ENCODE measurements at places on chromosomes 12 and 14.

DNA sequence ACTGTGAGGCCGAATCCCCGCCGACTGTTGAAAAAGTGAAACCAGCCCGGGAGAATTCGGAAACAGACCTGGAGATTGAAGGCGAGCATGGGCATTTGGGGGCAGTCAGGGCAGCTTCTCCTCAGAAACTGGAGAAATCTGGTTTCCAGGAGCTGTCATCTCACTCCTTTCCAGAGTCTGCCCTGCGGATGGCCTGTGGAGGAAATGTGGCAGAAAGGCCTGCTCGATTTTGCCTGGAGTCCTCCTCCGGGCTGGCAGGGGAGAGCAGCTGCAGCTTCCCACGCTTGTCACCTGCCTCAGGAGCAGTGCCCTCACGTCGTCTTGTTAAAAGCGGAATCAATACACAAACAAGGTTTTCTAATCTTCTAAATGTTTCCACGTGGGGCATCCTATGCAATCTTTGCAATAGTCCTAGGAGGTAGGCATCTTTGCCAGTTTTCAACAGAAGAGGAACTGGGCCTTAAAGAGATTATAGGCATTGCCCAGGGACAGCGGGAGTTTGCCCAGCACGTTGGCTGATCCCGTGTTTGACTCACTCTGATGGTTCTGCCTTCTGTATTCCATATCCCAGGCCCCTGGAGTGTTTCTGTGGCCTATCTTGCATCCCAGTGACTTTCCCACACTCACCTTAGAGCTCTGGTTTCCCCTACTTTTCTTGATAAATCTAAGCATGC is 2.3 kb downstream of the LRRC74A start:
- DNase-seq = no peak

DNA sequence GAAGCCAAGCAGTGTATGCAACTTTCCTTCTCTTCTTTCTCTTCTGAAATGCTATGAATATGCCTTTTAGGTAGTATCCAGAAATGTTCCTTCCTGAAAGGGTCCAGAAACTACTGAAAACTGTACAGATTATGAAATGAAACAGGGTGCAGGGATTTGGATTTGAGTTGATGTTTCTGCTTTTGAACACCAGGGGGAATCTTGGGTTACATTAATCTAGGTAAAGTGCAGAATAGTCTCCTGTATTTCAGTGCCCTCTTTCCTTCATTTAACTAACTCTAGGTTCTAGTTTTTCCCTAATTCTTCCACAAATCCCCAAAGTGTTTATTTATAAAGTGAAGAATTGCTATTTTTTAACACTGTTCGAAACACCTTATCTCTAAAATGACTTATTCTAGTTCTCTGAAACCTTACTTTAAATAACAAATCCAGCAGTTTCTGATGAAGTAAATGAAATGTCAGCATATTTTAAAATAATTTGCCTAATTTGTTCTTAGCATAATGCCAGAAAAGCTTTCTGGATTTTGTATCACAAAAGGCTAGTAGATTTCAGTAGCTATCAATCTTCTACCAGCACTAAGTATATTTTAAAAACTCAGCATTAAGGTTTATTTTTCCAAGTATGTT is 111.9 kb downstream of the LRRK2 start:
- no peak for DNase-seq

DNA sequence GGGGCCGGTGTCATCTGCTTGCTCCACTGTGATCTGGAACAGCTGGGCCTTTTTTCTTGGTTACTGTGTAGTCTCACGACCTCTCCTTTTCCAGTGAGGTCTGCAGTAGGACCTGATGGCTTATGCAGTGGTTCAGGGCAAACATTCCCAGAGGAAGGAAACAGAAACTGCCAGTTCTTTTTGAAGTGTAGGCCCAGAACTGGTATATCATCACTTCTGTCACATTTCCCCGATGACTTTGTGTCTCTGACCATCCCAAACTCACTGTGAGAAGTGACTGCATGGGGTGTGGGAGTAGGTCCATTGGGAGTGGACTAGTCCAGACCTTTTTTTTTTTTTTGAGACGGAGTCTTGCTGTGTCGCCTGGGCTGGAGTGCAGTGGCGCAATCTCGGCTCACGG is 38.4 kb downstream of the RCOR1 start:
- no peak for DNase-seq

DNA sequence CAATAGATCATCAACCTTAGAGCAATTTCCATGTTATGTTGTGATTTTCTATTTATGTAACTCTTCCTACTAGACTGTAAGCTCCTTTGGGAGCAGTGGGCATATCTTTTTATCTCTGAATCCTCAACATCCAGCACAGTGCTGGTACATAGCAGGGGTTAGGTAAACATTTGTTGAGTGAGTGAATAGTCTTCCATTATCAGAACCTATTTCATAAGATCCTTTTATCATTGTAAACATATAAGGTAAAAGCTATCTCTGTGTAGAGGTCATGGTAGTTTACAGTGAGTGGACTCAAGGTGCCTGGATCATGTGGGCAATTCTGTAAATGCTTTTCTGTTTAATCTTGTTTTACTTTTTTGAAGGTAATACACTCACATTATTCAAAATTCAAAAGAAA is 15.1 kb downstream of the FKBP11 start:
- no peak for DNase-seq

- no peak for DNase-seq
These were observed 9.9 kb upstream of the WNT5B start for GRCh38 chr12:1619159-1619558.

DNA sequence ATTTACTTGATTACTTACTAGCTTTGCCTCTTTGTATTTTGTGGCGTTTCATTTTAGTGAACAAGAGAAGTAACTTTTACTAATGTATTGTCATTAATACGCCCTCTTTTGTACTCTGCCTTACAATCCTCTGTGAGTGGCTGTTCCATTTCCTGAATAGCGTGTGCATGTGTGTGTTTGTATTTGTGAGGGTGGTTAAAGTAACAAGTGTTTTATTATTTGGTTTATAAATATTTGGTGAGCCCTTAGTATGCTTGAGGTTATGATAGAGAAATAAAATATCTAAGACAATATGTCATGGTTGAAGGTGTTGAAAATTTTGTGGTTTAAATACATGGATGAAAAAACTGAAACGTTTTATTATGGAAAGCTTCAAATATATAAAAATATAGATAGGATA is 71.7 kb upstream of the REP15 start:
- DNase-seq = no peak

DNA sequence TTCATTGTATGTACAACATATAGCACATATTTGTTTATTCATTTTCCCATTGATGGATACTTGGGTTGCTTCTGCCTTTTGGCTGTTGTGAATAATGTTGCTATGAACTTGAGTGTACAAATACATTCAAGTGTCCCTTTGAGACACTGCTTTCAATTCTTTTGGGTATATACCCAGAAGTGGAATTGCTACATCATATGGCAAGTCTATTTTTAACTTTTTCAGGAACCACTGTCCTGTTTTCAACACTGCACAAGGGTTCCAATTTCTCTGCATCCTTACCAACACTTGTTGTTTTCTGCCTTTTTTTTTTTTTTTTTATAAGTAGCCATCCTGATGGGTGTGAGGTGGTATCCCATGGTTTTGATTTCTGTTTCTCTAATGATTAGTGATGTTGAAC is 15.9 kb downstream of the RBMS2 start:
- DNase-seq = no peak

- no peak for DNase-seq
These were observed 370.2 kb downstream of the DPF3 start for GRCh38 chr14:72523424-72524294.

GRCh38 chr12:105831372-105831771 is 307.4 kb downstream of the NUAK1 start:
- no peak for DNase-seq

DNA sequence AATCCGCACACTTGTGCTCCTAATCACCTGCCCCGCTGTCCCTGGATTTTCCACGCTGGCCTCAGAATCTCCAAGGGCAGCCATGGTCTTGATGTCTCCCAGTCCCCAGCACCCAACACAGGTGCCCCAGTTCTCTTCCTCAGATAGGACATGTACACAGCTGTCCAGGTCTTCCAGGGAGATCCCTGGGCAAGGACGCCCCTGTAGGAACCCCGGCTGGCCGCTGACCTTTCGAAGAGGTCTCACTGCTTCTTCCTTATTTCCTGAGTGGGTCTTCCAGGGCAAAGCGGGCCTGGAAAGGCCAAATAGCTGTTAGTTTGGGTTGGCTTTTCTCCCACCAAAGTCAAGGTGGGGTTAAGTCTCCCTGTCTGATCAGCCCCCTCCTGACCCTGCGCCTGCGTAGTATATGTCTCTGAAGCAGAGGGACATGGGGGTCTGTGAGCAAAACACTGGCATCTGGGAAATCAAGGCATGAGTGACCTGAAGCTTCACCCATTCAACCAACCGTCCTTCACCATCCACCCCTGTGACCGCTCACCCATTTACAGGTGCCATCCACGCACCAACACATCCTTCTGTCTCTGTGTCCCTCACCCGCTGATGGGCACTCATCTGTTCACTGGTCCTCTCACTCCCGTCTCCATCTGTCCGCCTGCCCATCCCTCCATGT is 4.6 kb downstream of the BEGAIN start:
- DNase-seq = no peak

DNA sequence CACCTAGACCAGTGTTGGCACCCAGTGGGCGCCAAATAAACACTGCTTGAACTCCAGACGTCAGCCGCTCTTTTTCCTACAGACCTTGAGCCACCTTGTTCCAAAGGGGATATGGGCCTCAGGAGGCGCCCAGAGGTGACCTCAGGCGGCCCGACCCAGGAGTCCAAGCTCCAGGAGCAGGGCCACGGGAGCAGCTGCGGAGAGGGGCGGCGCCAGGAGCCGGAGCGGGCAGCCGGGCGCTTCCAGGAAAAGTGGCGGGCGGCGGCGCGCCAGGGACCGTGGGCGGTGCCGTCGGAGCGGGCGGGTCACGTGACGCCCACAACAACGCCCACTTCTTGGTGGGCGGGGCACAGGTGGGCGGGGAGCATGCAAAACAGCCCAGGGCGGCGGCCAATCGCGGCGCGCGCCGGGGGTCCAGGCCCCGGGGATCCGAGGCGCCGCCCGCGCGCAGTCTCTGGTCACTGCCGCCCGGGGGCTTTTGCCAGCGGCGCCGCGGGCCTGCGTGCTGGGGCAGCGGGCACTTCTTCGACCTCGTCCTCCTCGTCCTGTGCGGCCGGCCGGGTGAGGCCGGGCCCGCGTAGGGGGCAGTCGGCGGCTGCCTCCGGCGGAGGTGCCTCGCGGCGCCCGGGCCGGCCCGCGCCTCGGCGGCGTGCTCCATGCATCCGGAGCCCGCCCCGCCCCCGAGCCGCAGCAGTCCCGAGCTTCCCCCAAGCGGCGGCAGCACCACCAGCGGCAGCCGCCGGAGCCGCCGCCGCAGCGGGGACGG is at the start of gene ORAI1:
ORAI1 (plus strand) TSS at position 444 of the 766 bp plus-strand sequence.
- DNase-seq = peak; percentile 84

- DNase-seq = no peak
These were observed 44.0 kb downstream of the C12orf50 start for GRCh38 chr12:87985069-87985675.

- DNase-seq = no peak
These were observed 903 bp downstream of the BRF1 start for GRCh38 chr14:105299654-105300541.

GRCh38 chr12:53063708-53064612 is 14.1 kb downstream of the TNS2 start:
- DNase-seq = peak; percentile 47

DNA sequence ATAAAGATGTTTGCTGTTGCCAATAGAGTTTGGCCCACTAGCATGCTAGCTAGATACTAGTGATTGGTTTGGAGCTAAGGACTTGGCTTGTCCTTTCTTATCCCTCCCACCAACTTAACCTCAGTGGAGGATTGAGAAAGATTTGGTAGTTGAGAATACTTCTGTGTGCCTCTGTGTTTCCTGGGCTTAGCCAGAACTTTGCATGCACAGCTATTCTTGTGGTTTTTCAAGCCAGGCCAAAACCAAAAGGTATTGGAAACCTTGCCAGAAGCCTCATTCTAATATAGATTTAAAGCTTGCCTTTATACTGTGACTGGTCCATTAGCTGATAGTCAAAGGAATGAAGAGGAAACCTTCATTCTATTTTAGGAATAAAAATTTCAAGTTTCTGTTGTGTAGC is 188.5 kb downstream of the CCDC91 start:
- no peak for DNase-seq

GRCh38 chr12:101439236-101439635 is 31.7 kb upstream of the ARL1 start:
- DNase-seq = no peak

GRCh38 chr12:27345376-27345775 is 12.7 kb downstream of the BMAL2 start:
- no peak for DNase-seq

- no peak for DNase-seq
These were observed 11.3 kb upstream of the FAM222A start for GRCh38 chr12:109702111-109702841.

DNA sequence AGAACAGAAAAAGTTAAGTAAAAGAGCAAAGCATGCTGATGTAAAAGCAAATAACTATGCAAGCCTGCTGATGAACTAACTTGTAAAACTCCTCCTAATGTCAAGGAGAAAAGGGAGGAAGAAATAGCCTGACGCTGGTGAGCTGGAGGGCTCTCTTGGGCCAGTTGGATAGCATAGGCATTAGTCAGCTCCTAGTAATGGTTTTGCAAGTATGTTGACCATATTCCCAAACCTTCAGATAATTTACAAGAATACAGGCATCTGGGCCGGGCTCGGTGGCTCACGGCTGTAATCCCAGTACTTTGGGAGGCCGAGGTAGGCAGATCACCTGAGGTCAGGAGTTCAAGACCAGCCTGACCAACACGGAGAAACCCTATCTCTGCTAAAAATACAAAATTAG is 871.4 kb downstream of the C12orf50 start:
- DNase-seq = no peak

- DNase-seq = no peak
These were observed 99.1 kb upstream of the NRXN3 start for GRCh38 chr14:78071016-78071549.

- no peak for DNase-seq
These were observed 10.2 kb upstream of the ITGB7 start for GRCh38 chr12:53217051-53217930.

DNA sequence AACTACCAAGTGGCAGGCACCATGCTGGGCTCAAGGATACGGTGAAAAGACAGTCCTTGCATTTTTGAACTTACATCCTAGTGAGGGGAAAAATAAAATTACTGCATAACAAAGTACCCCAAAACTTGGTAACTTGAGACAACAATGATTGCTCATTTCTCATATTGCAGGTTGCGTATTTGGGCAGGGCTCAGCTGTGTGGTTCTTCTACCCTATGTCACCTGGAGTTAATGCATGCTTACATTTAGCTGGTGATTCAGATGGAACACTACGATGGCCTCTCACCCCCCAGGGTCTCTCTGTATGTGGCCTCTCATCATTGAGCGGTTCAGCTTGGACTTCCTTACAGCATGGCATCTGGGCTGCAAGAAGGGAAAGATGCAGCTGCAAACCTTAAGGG is 60.7 kb upstream of the RBM19 start:
- no peak for DNase-seq

GRCh38 chr14:65703521-65703920 is 291.0 kb downstream of the FUT8 start:
- DNase-seq = no peak

DNA sequence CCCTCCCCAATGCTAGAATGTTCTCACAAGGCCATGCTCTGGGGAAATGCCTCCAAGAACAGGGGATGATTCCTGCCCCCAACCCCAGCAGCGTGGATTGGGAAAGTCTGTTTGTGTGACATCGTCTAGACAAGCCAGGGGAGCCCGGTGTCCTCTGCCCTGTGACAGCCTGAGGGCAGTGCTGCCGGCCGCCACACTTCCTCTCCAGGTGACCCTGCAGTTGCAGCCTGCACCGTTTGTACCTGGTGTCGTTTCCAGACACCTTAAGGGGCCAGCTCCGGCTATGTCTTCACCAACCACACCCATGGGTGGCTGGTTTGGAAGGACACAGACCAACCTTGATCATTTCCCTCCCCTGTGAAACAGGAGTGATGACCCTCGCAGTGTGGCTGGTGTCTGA is 372.6 kb downstream of the BCL11B start:
- no peak for DNase-seq
